ENCODE measurements at places on chromosomes 6 and 20.

DNA sequence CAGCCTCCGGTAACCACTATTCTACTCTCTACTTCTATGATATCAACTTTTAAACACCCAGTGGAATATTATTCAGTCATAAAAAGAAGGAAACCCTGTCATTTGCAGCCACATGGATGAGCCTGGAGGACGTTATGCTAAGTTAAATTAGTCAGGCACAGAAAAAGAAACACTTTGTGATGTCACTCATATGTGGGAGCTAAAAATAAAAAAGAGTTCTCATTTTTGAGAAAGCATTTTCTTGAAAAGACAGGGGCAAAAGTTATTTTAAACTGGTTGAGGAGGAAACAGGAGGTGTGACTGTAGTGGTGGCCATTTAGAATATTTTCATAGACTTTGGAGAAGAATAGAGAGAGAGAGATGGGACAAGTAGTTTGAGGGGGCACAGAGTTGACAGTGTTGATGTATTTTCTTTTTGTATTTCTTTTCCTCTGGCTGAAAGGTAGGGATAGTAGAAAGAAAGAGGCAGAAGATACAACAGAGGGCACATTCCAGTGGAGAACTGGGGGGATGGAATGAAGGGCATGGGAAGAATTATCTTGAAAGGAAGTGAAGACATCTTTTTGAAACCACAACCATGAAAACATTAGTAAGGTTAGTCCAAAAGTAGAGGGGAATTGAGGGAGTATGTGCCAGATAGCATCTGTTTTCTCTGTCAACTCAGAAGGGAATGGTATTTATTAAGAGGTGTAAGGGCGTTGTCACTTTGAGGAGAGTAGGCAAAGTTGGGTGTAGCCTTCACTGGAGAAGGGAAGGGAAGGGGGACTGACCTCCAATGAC, 181.3 kb upstream of the GMDS start:
- peak; percentile 43 for DNase-seq

DNA sequence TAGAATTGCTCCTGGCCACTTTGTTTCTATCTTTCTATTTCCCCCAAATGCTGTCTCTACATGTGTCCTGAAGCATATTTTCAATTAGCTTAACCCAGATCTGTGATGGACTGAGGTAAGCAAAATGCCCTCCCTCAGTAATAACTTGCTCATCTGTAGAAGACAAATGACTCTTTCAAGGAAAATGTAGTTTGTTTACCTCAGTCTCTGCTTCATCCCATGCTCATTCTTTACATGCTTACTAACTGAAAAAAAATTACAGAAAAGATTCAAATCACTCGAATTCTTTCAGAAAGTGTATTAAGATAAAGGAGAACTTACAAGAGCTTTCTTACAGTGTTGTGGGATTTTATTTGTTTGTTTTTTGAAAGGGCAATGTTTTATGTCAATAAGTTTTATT, 531.1 kb downstream of the LMBRD1 start:
- DNase-seq = no peak

- peak; percentile 76 for DNase-seq
Measured at GRCh38 chr20:44747166-44748004, 1.7 kb downstream of the KCNK15 start.

DNA sequence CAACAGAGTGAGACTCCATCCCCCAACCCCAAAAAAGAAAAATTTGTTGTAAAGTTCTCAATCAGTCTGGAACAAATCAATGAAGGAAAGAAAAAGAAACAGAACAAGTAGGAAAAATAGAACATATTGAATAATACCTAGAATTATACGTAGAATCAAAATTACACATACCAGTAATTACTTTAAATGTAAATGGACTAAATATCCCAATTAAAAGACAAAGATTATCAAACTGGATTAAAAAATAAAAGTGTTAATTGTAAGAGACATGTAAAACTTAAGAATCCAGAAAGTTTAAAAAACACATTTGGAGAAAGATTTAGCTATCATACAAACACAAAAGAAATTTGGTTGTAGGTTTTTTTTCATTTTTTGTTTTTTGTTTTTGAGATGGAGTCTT, 12.3 kb upstream of the CDYL start:
- DNase-seq = no peak

DNA sequence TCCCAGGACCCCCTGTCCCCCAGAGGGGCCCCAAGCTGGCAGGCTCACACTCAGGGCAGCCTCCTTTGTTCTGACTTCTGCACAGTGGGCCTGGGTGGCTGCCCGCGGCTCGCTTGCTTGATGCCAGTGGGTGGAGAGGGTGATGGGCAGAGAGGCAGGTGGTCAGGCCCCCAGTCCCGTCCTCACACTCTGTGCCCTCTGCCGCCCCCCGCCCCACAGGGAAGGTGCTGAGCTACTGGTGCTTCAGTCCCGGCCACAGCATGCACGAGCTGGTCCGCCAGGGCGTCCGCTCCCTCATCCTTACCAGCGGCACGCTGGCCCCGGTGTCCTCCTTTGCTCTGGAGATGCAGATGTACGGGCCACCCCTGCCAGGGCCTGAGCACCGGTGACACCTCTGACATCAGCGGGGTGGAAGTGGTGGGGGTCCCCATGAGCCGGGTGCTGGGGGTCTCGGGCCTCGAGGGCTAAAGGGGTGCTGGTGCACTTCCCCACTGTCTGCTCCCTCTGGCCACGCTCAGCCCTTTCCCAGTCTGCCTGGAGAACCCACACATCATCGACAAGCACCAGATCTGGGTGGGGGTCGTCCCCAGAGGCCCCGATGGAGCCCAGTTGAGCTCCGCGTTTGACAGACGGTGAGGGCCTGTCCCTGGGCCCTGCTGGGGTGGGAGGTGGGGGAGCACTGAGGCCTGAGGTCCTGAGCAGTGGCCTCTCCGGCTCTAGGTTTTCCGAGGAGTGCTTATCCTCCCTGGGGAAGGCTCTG, 8.9 kb upstream of the TNFRSF6B start:
- DNase-seq = no peak

- DNase-seq = peak; percentile 46
Measured at GRCh38 chr20:32327087-32327681, 30.9 kb upstream of the ASXL1 start.

GRCh38 chr20:1855109-1855508, 40.1 kb upstream of the SIRPA start:
- DNase-seq = no peak

DNA sequence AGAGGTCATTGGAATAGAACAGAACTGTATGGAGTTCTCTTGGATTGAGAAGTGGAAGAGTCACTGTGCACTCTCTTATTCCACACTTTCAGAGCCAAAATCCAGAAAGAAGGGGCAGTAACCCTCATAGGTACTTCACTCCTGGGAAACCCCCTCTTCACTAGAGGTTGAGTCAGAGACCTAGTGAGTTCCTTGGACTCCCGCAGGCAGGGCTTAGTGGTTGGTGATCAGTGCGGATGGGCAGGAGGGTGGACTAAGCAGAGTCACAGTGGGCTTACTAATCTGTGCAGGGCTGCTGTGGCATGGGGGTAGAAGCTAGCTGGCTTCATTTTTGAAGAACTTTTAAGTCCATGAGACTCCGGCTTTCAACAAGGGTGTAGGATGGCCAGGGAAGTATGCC, 95.0 kb upstream of the MLN start:
- no peak for DNase-seq

DNA sequence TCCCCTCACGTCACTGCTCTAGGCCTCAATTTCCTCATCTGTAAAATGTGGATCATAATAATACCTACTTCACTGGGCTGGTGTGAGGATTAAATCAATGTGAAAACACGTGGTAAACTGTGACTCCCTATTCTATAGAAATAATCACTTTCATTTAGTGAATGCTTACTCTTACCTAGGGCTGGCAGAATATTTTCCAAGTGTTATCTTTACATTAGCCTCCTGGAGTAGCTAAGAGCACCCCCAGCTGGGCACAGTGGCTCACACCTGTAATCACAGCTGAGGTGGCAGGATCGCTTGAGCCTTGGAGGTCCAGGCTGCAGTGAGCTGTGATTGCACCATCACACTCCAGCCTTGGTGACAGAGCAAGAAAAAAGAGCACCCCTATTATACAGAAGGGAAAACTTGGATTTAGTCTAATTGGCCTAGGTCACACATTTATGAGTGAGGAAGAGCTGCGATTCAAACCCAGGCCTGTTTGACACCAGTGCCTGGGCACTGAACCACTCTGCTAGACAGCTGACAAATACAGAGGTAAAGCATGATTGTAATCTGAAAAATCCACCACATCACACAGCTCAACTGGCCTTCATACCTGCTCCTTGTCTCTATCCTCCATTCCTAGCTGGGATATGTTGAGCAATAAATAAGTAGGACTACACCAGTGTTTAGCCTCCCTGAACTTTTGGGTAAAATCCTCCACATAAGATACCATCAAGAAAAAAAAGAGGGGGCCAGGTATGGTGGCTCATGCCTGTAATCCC, 1.4 kb upstream of the SNTA1 start:
- DNase-seq = no peak

DNA sequence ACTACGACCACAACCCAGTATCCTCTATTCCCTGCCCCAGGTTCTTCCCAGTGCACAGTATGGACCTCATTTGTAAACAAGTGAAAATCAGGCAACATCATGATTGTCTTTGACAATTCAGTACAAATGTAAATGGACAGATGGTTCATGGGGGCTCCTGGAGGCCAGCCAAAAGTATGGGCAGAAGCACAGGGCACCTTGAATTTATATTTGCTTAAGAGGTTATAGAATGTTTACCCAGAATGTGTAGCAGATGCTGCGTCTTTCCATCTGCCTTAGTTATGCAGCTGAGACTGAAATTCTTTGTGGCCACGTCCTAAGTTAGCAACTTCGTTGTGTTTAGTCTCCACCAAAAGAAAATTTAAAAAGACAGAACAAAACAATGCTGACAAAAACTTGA, 559.6 kb upstream of the NRSN1 start:
- DNase-seq = no peak

- DNase-seq = no peak
Measured at GRCh38 chr20:37277253-37277593, 12.2 kb upstream of the MANBAL start.

DNA sequence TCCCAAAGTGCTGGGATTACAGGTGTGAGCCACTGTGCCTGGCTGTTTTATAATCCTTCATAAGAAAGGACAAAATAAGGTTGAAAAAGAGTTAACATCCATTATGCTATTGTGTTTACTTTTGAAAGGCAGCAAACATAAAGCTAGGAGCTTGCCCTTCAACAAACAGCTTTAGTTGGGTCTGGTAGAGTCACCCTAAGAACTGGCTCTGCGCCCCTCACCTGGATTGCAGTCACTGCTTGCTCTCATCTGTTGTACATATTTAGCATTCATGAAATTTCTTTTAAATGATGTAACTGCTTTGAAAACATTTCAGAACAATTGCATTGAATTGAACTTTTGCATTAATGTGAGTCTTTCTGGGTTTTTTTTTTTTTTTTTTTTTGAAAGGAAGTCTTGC, 38.9 kb downstream of the JARID2 start:
- DNase-seq = no peak

DNA sequence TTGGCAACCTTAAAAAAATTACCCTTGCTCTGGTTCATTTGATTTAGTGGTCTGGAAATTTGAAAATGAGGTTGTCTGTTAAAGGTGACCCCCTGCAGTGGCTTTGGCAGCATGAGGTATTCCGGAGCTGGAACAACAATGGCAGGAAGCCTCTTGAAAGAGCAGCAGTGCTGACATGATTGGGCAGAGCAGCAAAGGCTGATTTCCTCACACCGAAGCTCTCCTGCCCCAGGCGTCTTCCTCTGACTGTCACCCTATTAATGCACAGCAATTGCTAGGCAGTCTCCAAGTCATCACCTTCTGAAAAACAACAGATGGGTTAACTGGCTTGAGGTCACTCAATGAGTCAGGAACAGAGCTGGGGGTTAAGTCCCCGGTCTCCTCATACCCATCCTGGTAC, 241.8 kb upstream of the MMS22L start:
- DNase-seq = no peak

DNA sequence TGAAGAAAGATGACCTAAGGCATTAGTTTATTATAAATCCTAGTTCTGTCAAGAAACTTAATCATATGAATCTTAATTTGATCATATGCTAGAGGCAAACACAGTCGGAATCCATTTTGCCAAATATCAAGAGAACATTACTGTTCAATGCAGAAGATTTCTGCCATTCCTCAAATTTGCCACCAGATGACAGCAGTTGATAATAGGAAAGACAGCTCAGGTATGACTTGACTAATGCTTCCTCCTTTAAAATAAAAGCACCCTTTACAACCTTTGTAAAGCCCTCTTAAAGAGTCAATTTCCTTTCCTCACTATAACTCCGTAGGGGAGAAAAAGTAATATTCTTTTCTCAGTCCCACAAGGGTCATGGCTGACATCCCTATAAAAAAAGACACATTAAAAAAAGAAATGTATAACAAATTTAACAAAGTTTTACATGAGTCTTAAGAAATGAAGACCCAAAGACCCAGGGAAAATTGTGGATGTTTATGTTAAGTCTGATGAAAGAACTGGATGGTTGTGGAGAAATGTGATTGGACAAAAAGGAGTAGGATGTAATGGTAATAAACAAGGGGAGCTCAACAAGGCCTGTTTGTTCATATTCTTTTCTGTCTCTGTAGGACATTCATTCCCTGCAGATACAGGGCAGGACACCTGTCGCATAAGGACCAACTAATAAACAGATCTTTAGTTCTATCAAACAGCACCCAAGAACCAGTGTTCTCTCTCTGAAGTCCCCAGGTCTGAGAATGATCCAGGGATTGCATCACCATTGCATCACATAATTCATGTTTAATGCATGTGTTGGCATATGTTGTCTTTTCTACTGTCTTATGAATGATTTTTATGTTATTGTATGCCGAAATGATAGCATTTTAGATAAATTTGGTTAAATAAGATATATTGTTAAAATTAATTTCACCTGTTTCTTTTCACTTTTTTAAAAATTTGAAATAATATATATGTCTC, 23.0 kb upstream of the IL17A start:
- DNase-seq = no peak

DNA sequence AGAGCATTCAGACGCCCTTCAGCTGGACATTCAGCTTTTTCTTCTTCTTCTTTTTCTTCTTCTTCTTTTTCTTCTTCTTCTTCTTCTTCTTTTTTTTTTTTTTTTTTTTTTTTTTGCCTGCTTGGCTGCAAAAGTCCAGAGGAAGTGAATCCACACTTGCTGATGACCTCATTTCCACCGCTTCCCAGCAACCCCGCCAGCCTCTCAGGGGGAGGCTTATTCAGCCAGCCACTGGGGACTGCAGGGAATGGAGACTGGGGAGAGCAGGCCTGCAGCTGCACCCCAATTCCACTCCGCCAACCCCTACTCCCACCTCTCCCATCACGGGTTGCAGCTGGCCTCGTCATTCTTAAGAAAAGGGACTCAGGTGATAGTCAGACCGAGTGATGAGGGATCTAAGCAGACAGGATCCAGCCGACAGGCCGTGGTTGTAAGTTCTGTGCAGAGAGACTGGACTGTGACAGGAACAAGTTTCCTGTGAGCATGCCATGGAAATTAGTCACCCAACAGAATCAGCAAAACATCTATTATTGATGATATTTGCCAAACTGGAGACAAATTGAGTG, 59.0 kb upstream of the QKI start:
- peak; percentile 73 for DNase-seq

DNA sequence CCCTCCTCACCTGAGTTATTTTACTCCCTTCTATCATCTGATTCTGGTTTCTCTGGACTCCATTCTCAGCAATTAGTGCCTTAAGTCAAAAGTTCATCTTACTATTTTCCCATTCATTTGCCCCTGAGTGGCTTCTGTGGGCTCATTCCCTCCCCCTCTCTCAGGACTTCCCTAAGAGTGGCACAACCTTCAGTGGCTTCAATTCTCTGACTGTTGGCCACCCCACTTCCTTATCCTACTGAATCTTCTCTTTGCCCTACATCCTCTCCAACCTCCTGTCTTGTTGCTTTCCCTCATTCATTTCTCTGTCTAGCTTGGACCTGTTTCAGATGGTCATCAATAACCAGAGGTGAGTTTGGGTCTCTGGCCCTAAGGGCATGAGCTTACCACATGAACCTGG, 61.1 kb upstream of the GLP1R start:
- no peak for DNase-seq

GRCh38 chr20:50673466-50674137, 17.7 kb downstream of the RIPOR3 start:
- DNase-seq = no peak

Measured in hepatic stellate cell (primary cell).